ENCODE measurements at places on chromosomes 6 and 20.
A peak's percentile ranks its signal among the peaks of the same experiment; 100 is the strongest.

DNA sequence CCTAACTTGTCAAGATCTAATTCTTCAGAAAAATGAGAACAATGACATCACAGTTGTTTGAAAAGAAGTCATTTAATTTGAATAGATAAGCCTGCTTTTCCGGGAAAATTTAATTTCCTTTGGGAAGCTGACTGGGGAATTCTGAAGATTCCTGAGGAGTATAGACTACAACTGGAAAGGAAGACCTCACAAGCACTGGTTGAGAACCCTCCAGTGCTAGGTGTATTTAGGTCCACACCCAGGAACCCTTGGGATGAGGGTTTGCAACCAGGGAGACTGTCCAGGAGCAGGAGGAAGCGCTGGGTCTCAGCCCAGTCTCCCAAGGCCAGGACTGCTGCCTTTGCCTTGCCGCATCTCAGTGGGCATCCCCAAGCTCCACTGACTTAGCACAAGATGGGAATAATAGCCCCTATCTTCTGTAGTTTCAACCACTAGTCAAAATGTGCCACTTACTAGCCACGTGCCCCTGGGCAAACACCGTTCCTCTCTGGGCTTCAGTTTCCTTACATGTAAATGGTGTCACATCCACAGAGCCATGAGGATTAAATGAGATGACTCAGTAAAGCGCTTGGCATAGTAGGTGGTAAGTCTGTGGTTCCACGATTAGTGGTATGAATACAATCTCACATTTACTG is 6.9 kb upstream of the CD93 start:
- no peak for DNase-seq

DNA sequence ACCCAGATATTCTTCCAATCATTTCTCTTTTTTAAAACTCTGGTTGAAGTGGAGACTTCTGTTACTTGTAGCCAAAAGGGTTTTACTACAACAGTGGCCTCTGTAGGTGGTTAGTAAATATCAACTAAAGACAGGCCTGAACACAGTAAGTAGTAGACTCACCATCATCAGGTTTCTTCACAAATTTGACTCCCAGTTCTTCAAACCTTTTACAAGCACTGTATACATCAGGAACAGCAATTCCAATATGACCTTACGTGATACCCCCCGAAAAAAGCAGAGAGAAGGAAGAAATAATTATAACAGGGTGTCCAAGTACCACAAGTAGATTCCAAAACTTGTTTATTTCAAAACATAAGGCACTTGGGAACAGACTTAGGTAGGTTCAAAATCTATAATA is 21.1 kb downstream of the GLO1 start:
- DNase-seq = no peak

DNA sequence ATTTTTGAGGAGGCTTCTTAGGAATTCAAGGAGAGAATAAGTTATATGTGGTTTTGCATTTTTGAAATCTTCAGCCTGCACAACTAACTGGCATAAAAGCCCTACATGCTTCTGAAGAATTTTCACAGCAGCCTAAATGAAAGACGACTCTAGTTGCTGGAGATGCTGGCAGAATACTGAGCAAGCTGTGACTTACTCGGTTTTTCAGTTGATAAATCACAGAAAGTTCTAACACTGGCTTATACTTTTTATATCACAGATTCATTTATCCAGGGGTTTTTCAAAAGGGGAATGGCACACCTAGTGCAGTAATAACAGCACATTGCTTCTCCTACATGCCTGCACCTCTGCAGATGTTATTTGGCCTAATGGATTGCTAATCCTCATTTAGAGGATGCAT is 134.6 kb downstream of the IMPG1 start:
- no peak for DNase-seq

DNA sequence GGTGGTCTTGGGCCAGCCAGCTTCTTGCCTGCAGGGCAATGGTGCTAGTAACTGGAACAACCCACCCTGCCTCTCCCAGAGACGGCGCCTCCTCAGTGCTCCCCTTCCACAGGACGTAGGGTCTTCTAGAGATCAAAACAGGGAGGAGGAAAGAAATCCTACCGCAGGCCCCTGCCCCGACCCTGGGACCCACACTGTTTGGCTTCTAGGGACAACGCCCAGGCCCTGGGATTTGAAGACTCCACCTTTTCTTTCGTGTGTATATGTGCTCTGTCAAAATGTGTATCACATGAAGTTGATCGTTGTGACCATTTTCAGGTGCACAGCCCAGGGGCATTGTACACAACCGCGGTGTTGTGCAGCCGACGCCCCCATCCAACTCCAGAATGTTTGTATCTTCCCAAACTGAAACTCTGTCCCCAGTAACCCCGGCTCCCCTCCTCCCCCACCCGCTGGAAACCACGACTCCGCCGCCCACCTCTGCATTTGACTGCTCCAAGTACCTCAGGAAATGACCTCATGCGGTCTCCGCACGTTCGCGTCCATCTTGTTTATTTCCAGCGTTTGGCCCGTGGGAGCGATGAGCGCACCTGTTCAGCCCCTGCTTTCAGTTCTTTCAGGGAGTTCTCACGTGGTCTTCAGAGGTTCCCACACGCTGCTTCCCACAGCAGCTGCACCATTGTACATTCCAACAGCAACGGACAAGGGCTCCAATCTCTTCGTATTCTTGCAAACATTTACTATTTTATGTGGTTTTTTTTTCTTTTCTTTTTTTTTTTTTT is 3.4 kb upstream of the BHLHE23 start:
- DNase-seq = peak; percentile 99

GRCh38 chr6:12068899-12069557 is 56.9 kb downstream of the HIVEP1 start:
- no peak for DNase-seq

- no peak for DNase-seq
Measured at GRCh38 chr6:148212366-148212765, 130.3 kb upstream of the SASH1 start.

GRCh38 chr6:4128072-4128471 is 7.3 kb downstream of the ECI2 start:
- no peak for DNase-seq

DNA sequence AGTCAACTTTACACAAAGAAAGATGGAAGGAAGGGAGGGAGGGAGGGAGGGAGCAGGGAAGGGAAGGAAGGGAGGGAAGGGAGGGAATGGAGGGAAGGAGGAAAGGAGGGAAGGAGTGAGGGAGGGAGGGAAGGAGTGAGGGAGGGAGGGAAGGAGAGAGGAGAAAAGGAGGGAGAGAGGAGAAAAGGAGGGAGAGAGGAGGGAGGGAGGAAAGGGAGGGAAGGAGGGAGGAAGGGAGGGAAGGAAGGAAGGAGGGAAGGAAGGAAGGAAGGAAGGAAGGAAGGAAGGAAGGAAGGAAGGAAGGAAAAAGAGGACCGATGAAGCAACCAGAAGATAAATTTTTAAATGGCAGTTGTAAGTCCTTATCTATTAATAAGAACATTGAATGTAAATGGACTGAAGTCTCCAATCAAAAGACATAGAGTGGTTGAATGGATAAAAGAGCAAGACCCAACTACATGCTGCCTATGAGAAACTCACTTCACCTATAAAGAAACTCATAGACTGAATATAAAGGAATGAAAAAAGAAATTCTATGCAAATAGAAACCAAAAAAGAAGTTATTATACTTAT is 5.7 kb upstream of the DEFB129 start:
- DNase-seq = no peak

GRCh38 chr6:63730311-63730710 is 94.7 kb downstream of the PHF3 start:
- DNase-seq = no peak

- DNase-seq = no peak
Measured at GRCh38 chr6:37492236-37492972, 7.3 kb downstream of the CCDC167 start.

GRCh38 chr20:41095110-41095969 is 42.0 kb upstream of the PLCG1 start:
- peak; percentile 77 for DNase-seq

DNA sequence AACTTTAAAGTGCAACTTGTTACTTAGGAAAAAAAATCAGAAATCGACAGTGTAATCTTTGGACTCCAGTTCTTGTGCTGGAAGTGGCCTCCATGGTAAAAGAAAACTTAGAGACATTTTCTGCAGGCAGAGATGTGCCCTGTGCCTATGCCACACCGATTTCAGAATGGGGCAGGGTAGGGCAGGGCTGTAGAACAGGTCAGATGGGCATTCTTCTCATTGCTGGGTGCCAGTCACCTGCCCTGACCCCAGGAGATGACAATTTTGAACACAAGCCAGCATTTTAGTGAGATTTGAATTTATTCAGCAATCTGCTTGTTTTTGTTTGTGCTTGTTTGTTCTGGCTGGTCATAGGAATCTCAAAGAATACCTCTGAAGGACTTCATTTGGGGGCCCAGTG is 63.3 kb downstream of the SASH1 start:
- DNase-seq = no peak

DNA sequence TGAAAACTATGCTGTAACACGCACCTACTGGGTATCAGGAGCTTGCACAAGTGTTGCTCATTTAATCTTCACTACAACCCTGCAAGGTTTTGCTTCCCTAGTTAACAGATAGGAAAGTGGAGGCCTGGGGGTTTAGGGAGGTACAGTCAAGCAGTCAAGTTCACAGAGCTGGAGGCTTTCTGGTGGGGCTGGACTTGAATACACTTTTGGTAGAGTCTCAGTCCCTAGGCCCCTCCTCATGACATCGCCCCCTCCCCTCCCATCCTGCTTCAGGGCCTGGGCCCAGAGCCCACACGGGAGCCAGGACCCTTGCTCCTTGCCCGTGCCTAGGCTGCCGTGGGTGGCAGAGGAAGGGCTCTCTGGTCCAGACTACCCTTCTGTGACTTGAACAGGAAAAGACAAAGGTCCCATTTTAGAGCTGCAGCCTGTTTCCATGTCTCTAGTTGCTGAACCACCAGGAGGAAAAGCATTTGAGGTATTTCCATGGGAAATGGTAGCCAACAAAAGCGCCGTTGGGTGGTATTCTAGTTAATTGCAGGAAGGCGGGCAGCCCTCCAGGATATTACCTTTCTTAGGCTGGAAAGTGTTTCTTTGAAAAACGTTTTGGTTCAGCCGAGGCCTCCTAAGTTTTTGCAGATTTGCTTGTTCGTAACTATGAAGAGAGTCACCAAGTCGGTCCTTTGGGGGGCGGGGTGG is 84.9 kb downstream of the CDC5L start:
- no peak for DNase-seq

GRCh38 chr20:22827916-22828315 is 207.2 kb upstream of the SSTR4 start:
- no peak for DNase-seq

- no peak for DNase-seq
Measured at GRCh38 chr6:148170286-148170685, 172.4 kb upstream of the SASH1 start.

DNA sequence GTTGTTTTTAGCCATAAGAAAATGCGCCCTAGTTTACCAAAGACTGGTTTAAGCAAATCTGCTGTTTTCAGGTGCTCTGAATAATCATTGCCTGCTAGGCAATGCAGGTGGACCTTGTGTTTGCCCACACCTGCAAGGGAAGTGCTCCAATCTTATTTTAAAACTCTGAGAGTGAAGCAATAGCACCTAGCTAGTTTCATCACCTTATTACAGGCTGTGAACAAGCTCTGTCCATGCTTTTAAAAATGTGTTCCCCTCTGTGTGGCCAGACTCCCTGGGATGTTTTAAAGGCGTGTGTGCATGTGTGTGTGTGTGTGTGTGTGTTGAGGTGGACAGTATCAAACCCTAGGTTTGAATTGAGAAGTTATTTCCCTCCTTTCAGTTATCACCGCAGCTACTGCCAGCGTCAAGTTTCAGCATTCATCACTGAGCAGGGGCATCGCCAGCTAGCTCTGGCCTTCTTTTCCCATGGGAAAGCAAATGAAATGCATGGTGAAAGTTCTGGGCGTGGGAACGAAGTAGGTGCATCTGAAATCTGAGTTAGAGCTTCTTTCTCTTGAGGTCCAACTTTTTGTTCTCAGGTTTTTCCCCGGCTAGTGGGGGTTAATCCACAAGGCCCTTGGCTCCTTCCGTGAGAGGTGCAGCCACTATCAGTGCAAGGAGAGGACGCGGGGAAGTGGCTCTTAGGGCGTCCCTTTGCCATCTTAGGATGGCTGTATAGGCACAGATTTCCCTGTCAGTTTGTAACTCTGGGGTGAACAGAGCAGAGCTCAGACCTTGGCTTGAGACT is 30.8 kb downstream of the DUSP22 start:
- peak; percentile 43 for DNase-seq

GRCh38 chr6:168217216-168217879 is 102.2 kb downstream of the DACT2 start:
- DNase-seq = no peak

GRCh38 chr20:19907326-19908056 is 109.7 kb upstream of the NAA20 start:
- DNase-seq = no peak

DNA sequence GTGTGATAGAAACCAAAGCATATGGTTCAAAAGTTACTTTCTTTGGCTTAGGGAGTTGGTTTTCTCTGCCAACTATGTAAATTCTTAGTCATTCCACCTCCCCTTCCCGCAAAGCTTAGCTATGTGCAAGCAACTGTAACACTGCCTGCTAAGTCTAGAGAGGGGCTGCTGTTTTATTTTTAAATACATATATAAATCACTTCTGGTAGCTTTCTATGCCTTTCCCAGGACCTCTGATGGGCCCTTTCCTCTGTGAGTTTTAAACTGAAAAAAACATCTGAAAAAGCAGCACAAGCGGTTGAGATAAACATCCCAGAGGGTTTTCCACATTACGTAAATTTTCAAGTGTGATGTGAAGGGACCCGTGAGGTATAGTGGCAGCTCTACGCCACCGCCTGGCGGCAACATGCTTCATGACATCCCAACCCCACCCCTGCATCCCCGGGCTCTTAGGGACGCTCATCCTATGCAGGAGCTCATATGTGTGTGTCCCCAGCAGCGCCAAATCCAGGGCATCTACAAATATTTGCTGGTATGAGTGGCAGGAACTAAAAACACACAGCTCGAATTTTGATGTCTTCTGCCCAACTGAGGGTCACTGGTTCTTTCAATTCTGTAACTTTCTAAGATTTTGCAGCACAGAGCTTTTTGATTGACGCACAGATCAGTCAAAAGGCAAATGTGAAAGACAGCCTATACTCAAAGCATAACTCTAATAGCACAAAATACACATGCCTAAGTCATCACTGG is 12.7 kb downstream of the SAYSD1 start:
- peak; percentile 19 for DNase-seq

DNA sequence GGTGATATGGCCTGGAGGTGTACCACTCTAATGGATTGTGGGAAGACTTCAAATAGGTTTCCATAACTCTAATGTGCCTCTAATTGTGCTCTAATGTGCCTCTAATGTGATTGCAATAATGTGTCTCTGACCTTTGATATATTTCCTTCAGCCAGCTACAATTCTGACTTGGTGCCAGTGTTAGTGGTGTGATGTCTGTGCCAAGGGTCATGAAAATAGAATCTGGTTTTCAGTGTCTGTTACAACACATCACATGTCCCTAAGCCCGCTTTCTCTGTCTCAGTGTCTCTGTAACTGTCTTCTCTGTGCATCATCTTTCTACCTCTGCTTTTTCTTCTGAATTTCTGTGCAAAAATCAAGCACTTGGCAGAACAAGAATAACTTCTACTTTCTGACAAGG is 77.2 kb upstream of the ECI2 start:
- DNase-seq = no peak

DNA sequence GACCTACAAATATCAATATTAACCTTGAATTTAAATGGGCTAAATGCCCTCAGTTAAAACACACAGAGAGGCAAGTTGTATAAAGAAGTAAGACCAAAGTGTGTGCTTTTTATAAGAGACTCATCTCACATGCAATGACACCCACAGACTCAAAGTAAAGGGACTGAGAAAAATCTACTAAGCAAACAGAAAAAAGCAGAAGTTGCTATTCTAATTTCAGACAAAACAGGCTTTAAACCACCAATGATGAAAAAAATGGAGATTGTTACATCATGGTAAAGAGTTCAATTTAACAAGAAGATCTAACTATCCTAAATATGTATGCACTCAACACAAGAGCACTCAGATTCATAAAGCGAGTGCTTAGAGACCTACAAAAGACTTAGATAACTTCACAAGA is 741.9 kb upstream of the MARCKS start:
- peak; percentile 23 for DNase-seq

Data from NAMALWA (cell line).